ENCODE measurements at places on chromosomes 12 and 14.

- no peak for DNase-seq
Measured at GRCh38 chr12:55736780-55737580, 5.9 kb upstream of the GDF11 start.

DNA sequence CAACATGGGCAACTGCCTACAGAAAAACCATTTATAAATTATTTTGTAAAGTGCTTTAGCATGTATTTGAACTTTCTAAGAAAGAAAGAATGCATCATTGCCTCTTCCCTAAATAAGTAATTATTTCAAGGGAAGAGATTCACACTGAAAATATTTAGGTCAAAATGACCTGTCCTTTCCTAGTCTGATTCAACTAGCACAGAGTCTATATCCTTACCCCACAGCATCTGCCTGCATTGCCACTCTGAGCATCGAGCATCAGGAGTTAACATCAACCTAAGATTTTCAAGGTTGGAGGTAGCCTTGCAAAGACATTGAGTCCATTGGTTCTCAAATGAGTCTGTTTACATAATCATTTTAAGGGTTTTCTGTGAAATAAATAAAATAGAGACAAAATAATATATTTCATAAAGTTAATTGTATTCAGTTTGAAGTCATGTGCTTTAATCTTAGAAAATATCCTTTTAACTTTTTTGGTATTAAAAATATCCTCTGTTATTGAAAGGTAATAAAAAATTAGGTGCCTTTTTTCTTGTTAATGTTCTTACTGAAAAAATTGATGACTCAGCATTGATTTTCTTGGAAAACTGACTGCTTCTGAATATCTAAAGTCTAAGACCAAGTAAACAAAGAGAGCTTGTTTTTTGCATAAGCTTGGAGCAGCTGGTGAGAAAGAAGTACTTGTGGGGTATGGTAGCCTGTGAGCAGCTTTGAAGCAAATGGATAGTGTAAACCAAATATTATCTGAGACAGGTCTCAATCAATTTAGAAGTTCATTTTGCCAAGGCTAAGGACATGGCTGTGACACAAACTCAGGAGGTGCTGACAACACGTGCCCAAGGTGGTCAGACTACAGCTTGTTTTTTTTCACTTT is 269.0 kb upstream of the CLEC14A start:
- DNase-seq, result no peak

GRCh38 chr12:21117995-21118394 is 13.0 kb upstream of the SLCO1B1 start:
- DNase-seq, result no peak

GRCh38 chr12:19597167-19598026 is 158.1 kb downstream of the AEBP2 start:
- DNase-seq, result no peak

- no peak for DNase-seq
Measured at GRCh38 chr12:13223179-13223804, 26.8 kb downstream of the EMP1 start.

DNA sequence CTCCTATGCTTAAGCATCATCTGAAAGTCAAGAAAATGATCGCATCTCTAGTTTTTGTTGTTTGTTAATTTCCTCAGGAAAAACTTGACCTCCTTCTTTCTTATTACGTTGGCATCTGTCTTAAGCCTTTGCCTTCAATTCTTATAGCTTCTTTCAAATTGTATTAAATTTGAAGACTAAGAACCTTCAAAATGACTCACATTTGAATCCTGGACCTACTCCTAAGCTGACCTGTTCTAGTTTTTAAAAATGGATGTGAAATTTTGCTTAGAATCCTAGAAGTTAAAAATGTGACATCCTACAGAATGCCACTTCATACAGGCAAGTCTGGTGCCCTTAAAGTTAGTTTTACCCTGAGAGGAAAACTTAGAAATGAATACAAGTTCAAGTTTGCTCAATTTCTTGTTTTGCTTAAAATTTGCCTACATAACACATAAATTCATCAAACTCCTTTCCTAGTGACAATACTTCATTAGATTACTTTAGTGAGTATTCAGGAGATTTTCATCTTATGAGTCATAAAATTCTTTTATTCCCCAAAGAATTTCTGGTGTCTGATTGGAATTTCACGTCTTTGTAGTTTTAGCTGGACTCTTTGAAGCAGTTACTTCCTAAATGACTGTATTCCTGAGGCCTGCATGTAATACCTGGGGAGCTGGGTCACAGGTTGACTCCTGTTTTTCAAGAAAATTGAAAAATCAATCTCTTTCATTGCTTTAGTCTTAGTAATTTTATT is 152.3 kb downstream of the MSRB3 start:
- DNase-seq, result no peak

- no peak for DNase-seq
Measured at GRCh38 chr14:103302966-103303365, 31.1 kb upstream of the EIF5 start.

GRCh38 chr12:9256341-9256740 is 48.1 kb upstream of the PZP start:
- DNase-seq, result no peak

DNA sequence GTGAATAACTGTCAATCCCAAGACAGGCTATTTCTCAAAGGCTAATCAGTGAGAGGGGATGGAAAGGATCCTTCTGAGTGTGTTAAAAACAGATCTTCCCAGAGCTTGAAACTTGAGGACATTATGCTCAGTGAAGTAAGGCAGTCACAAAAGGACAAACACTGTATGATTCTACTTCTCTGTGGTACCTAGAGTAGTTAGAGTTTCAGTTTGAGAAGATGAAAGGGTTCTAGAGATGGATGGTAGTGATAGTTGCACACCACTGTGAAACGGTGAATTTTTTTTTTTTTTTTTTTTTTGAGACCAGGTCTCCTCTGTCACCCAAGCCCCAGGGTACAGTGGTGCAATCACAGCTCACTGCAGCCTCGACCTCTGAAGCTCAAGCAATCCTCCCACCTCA is 133.8 kb downstream of the SAMD4A start:
- DNase-seq, result no peak

DNA sequence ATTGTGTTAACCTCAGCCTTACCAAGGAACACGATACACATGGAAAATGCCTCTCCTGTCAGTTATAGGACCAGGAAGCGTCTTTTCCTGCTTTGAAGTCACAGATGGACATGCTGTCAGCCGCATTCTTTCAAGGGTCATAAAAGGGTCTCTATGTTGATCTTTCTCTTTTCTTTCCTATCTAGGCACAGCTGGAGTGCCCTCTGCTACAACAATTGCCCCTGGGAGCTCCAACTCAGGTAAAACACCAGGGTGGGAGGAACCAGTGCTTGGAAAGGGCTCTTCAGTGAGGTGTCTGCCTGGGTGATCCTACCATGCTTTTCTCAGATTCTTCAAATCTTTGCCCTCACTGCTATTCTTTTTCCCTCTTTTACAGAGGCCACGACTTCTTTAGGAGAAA is 157.4 kb upstream of the CNTN1 start:
- DNase-seq, result no peak

GRCh38 chr12:71008616-71009015 is 88.1 kb upstream of the PTPRR start:
- no peak for DNase-seq

DNA sequence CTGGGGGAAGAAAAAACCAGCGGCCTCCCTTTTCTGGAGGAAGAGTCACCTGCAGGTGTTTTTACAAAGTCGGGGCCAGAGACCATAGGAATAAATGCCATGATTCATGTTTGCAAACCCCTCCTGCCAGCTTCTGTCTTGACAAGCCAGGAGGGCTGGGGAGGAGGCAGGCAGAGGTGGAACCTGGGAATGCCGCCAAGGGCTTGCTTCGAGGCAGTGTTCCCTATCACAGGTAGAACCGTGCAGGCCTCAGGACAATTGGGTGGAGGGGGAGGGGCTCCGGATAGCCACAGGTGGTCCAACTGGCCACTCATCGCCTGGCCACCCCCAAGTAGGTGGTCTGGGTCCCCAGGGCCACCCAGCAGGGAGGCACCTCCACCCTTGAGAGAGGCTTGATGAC is 14.2 kb upstream of the DLK1 start:
- no peak for DNase-seq

GRCh38 chr12:100826323-100826722 is 31.7 kb downstream of the ANO4 start:
- DNase-seq, result no peak
